Activated CD4-positive, CD25-positive, alpha-beta regulatory T cell treated with anti-CD3 and anti-CD28 coated beads, Interleukin-2, amount 50 U/mL, for 72 hours (primary cell): ENCODE measurements at places on chromosomes 1 and 21.

DNA sequence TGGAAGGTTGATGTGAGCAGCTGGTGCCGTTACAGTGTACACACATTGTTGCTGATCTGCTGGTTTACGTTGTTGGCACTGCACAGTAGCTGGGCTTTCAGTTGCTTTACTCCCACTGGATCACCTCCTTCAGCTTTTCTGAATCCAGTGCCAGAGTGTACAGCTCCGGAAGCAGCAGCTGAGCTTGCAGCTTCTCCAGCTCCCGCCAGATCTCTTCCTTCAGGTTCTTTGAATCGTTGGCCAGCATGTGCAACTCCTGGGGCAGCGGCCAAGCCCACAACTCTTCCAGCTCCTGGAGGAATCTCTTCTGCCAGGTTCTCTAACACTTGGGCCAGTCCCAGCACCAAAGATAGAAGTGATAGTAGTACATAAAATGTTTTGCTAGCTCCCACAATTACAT lies 149.7 kb upstream of the RRP15 start:
- no peak for DNase-seq

DNA sequence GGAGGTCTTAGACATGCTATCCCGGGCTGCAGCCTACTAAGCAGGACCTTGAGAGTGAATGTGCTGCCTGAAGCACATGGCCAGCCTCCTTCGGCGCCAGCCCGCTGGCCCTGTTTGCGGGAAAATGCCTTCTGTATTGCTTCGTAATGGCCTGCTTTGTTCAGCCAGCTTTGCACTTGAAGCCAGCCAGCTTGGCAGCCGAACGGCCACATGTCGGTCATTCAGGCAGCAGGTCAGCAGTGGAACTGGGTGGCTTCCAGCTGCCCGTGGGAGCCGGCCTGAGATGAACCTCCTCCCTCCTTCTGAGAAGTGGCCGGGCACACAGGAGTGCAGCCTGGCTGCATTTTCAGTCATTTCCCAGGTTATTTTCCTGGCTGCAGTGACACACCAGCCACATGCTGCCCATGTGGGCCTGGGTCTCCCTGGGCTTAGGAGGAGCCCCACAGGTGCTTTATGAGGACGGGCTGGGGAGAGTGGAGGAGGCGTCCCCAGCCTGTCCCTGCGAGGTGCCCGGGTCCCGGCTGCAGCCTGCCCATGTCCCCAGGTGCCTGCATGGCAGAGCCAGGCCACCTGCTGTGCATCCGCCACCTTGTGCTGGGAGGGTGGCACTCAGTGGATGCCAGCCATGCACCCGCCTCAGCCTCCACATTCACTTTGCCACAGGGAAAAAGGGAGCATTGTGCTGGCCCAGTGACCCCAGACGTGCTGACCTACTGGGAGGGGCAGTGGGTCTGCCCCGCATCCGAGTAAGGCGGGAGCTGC lies 103.5 kb downstream of the SIK1 start:
- DNase-seq, result no peak

DNA sequence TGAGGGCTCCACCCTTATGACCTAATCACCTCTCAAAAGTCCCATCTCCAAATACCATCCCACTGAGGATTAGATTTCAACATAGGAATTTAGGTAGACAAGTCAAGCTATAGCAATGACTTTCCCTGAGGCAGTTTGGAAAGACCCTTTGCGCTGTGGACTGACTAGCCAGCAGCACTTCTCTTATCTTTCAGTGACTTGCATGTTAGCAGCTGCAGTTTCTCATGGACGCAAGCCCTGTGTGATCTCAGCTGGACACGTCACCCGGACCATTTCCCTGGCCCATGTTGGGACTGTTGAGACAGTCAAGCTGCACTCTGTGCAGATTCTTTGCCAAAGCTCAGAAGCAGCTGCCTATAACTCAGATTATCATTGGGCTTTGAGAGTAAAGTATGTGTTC lies 408.1 kb upstream of the USP24 start:
- DNase-seq, result no peak

GRCh38 chr1:118169016-118169415 lies 16.0 kb downstream of the SPAG17 start:
- DNase-seq, result no peak

DNA sequence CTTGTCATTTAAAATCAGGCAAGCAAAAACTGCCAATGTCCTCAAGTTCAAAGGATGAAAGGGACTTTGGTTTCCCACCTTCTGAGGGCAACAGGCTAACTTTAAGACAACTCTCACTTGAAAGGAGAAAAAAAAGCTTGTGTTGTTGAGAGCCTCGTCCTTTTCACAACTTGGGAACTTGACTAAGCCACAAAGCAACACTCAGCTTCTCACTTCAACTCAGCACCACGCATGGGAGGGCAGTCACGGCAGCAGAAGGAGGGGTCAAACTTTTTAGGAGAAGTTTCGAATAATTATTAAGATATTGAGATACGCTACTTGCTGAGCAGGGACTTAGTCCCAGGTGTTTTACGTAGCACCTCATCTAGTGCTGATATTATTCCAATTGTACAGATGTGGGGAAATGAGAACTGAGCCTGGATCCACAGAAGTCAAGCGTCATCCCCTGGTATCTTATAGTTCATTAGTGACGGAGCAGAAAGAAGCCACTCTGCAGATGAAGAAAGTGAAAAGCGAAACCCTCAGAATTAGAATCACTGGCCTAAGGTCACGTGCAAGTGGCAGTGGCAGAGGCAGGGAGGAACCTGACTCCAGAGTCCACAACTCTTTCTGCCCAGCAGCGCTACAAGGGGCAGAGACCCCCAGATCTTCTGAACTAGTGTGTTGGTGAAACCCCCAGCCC lies 83.6 kb downstream of the JAK1 start:
- DNase-seq, result no peak

DNA sequence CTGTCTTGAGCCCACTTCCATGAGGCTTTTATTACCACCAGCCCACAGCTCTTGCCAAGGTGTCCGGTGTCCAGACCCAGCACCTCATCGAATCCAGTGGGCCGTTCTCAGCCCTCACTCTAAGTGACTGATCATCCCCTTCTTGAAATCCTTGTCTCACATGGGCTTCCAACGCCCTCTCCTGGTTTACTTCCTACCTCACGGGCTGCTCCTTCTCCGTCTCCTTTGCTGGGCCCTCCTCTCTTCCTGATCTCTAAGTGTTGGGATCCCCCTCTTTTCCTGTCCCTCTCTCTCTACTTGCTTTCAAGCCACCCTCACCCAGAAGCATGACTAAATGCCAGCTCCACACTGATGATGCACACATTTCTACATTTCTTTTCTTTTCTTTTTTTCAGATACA lies 9.0 kb upstream of the RHBG start:
- DNase-seq, result no peak

- DNase-seq, result no peak
Measured at GRCh38 chr1:36107394-36107793, 17.6 kb downstream of the COL8A2 start.

DNA sequence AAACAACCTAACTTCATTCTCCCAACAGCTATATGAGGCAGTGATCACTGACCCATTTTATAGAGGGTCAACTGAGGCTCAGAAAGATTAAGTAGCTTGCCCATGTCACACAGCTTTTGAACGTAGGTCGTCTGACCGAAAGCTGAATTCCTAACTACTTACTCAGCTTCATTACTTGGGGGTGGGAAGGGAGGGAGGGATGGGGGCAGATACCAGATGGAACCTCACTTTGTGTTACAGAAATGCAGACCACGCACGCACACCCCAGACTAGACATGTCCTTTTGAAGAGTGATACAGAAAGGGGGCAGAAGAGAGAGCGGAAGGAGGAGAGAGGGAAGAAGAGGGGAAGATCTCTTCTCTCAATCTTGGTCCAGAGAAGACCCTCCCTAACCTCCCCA lies 2.3 kb downstream of the ADGRB2 start:
- no peak for DNase-seq

GRCh38 chr1:163912170-163912884 lies 590.6 kb downstream of the NUF2 start:
- no peak for DNase-seq

DNA sequence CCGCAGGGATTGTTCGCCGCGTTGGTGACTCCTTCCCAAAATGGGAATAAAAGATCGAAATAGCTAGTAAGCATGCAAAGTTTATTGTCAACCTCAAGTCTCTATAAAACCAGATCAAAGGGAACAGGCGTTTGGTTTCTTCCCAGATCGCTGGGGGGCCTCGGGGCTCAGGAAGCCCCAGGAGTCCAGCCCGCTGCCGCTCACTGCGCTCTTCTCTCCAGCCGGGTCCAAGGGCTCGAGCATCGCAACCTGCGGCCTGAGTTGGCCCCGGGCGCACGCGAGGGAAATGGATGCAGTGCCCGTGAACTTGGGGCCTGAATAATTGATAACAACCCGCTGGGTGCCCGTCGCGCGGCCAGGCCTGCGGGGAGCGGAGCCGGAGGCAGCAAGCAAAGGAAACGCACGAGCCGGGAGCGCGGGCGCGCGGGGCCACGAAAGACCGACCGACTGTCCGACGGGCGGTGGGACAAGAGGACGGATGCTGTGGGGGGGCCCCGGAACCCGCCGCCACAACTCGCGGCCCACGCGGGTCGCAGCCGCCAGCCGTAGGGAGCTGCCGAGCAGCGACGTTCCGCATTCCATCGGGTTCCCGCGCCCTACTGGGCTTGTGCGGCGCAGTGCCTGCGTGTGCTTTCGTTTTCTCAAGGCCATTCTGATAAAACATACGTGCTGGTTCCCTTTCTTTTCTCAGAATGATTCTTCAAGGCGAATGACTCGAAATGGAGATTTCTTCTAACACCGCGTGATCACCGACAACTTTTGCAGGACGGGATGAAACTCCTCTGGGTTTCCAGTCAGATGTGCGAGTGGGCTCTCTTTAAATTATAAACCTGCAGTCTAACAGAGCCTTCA lies 14.0 kb upstream of the ALX3 start:
- no peak for DNase-seq

- no peak for DNase-seq
Measured at GRCh38 chr1:28458237-28459228, 47.3 kb upstream of the RCC1 start.

DNA sequence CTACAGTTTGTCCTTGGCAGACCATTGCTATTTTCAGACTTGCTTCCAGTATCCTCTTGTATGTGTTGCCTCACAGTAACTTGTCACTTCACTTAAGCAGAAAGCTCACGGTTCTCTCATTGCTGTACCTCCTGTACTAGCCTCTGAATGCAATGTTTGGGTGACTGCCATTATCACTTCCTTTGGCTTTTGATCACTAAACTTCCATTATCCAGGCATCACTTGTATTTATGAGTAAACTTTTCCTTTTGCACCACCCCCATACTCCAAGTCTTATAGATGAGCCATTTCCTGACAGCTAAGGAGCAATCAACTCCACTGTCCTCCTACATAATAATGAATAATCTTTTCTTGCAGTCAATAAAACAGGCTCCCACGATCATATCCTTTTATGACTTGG lies 255.3 kb downstream of the PDE4B start:
- no peak for DNase-seq

- DNase-seq, result peak; percentile 70
Measured at GRCh38 chr1:119808972-119809550, 2.2 kb downstream of the REG4 start.

DNA sequence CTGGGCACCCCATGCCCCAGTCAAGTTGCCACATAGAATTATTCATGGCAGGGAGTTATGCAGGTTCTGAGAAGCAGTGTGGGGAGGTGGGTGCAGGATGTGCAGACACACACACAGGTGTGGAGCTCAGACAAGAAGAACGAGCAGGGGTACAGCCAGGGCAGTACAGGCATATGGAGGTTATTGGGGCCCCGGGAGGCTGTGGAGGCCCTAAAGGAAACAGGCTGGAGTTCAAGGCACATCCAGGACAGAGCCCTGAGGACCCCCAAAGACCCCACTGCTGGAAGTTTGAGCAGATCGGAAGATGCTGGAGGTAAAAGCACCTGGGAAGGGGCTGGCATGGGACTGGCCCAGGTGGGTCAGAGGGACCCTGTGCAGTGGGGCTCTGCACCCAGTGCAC lies 171.3 kb downstream of the PSMG1 start:
- no peak for DNase-seq

- DNase-seq, result no peak
Measured at GRCh38 chr1:100449477-100449876, 88.5 kb upstream of the GPR88 start.

- no peak for DNase-seq
Measured at GRCh38 chr1:37128091-37128490, 93.8 kb upstream of the GRIK3 start.

GRCh38 chr21:24561291-24561690 lies 1046.0 kb downstream of the MRPL39 start:
- DNase-seq, result no peak

DNA sequence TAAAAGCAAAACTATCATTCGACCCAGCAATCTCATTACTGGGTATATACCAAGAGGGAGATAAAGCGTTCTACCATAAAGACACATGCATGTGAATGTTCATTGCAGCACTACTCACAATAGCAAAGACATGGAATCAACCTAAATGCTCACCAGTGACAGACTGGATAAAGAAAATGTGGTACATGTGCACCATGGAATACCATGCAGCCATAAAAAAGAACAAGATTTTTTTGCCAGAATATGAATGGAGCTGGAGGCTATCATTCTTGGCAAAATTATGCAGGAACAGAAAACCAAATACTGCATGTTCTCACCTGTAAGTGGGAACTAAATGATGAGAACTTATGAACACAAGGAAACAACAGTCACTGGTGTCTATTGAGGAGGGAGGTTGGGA lies 79.7 kb downstream of the SLC16A1 start:
- no peak for DNase-seq

DNA sequence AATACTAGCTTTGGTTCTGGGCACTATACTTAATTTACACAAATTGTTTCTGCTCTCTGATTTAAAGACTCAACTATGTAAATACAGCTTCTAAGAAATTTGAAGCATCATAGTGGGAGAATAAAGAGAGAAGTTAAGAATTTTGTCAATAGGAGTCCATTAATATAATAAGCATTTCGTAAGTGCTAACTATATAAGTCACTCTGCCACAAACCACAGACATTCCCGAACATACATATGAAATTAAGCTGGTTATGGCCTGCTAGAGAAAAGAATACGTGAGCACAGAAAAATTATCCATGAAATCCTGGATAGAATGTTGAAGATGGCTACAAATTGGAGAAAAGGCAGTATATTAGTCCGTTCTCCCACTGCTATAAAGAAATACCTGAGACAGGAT lies 526.2 kb downstream of the MRPL39 start:
- no peak for DNase-seq

DNA sequence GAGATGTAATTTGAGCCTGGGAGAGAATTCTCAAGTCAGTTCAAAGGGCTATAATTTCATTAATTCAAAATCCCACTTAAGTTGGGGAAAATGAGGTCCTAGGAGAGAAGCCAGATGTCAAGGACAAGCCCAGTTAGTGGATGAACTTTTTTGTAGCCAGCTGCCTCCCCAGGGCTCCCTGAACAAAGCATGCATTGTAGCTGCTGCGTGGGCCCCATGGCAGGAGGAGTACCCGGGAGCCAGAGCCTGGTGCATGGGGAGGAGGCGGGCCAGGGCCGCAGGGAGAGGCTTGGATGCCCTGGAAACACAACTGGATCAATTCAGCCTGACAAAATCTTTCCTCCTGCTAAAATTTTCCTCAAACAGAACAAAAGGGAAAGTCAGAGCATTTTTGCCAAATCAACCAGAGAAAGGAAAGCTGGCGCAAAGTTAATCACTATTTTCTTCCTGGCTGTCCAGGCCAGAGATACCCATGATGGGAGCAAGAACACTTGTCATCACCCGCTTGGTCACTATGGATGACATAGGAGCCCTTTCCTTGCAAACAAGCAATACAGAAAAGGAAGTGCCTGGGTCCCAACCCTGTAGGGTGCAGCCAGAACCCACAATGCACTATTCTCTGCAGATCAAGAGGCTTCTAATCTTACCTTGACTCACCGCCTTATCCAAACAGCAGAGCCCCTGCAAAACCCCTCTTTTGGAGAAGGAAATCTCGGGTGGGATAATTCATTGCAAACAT lies 248.1 kb upstream of the RAB4A start:
- DNase-seq, result no peak
